ENCODE measurements at places on chromosomes 1 and 21.

DNA sequence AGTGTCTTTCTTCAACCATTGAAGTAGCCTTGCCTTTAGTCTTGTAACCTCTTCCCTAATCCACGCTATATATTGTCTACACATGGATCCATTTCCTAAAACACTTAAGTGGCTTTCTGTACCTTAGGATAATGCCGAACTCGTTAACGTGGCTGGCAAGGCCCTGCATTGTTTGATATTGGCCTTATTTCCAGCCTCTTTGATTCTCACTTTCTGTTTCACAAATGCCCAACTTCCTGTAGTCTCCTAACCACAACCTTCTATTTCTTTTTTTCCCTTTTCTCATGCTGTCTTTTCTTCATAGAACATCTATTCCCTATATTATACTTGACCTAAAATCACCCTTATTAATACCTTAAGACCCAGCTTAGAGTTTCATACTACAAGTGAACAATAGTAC is 536.0 kb downstream of the LMO4 start:
- no peak for DNase-seq

GRCh38 chr1:78622548-78622947 is 2.3 kb downstream of the IFI44L start:
- no peak for DNase-seq

DNA sequence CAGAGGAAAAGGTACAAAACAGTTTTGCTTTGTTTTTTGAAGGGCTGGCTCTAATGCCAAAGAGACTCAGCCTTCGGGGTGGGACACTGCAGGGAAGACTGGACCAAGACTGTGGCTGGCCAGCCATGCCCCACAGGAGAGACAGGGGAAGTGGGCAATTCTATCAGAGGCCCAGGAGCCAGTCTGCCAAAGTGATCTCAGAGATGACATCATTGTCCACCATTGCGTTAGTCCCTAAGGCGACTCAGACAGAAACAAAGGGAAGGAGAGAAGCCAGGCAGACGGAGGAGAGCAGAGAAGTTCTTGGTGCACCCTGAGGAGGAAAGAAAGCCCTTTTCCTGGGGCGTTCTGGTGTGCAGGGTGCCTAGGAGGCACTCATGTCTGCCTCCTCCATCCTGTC is 26.4 kb downstream of the OPTC start:
- DNase-seq: no peak

- no peak for DNase-seq
Measured at GRCh38 chr1:13708380-13708982, 8.5 kb downstream of the PRDM2 start.

GRCh38 chr1:32247452-32247851 is 430 bp downstream of the FAM167B start:
- no peak for DNase-seq

DNA sequence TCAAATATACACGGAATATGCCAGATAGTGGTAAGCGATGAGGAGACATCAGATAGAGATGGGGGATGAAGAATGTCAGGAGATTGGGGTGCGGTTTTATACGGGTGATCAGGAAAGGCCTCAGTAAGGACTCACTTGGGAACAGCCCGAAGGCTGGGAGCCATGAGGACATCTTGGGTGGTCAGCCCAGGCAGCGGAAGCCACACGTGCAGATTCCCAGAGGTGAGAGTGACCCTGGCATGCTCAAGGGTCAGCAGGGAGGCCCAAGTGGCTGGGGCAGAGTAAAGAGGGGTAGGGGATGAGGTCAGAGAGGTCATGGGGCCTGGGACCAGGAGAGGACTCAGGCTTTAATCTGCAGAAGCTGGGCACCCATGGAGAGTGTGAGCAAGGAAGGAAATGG is 106.6 kb downstream of the MATN1 start:
- DNase-seq: no peak

- DNase-seq: no peak
Measured at GRCh38 chr1:111804776-111805175, 49.1 kb downstream of the DDX20 start.

- DNase-seq: no peak
Measured at GRCh38 chr1:157042846-157043245, 2.7 kb downstream of the ARHGEF11 start.

- no peak for DNase-seq
Measured at GRCh38 chr1:43689289-43689688, 18.0 kb upstream of the ST3GAL3 start.

- no peak for DNase-seq
Measured at GRCh38 chr1:188584119-188584518, 1755.4 kb downstream of the PLA2G4A start.

- peak; percentile 14 for DNase-seq
Measured at GRCh38 chr1:154857441-154858215, 12.5 kb downstream of the KCNN3 start.

DNA sequence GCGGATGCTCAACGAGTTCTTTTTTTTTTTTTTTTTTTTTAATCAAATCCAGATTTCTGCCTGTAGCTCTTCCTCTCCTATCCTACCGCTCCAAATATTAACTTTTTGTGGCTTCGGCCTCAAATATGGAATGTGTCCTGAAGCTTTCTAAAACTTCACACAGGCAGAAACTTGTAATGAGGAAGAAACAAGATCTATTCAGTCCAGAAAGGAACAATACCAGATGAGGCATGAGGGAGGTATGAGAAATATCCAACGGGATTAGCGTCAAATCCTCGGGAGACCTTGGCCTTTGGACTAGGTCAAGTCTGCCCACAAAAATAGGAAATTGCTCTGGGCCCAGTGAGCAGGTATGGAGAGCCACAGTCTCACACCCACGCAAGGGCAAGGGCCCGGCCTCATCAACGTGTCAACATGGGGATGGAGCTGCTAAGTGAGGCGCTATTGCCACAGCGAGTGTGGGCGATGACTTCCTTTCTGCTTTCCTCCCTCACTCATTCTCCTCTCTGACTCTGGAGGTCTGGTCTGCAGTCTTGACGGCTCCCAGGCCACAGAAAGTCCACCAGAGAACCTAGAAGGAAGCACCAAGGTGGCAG is 66.6 kb downstream of the BCAR3 start:
- peak; percentile 73 for DNase-seq

DNA sequence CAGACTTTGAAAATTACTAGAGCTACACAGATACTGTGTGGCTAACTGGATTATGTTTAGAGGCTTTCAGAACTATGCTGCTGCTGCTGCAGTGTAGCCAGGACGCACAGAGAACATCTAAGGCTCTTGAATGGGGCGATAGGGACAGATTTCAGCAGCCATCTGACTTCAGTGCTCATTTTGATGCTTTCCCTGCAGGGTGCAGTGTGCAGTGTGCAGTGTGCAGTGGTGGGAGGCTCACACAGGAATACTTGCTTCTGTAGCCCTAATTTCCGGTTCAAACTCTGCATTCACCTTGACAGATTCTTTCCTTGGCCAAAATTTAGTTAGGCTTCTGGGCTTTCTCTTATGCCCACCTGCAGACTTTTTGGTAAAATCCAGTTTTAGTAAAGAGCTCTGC is 7.7 kb downstream of the METTL18 start:
- DNase-seq: no peak

GRCh38 chr1:86741947-86742572 is 37.7 kb downstream of the SH3GLB1 start:
- DNase-seq: no peak

DNA sequence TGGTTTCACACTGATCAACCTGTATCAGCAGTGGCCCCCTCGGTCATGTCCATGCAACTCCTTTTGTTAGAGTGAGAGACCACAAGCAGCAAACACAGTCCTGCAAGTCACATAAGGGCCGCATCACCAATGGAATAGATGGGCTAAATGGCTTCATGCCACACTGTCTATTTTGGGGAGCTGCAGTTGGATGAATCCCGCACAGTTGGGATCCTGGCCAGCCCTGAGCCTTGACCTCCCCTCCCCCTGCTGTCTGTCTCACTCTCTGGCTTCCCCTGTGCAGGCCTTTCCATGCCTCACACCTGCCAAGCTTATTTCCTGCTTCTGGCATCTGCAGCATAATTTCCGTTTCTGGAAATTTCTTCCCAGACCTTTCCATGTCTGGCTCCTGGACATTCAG is 57.0 kb downstream of the CNIH3 start:
- no peak for DNase-seq

- no peak for DNase-seq
Measured at GRCh38 chr1:27237112-27237511, 2.7 kb downstream of the WDTC1 start.

DNA sequence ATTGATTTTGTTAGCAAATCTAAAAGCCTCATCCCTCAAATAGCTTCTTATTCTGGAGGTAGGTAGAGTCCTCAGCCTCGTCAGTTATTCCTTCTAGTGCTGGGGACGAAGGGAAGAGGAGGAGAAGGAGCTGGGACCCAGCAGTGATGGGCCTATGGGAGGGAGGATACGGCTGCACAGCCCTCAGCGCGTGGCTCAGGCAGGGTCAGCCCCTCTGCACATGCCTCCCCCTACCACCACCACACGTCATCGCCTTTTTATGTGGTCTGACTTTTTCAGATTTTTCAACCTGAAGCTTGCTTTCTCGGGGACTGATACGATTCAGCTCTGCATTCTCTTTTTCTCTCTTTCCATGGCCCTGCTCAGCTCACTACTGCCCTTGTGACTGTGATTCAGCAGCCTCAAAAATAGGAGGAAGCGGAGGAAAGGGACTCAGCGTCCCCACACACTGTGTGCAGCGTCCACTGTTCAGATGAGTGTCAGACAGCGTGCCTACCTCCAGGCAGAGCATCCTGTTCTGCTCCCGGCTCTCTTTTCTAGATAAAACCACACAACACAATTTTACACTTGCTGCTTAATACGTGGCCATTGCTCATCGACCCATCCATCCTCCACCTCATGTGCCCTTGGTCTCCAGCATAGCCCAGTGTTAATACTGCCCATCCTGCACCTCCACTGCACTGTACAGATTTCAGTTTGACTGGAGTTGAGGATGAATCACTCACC is 827 bp downstream of the OR2B11 start:
- DNase-seq: no peak

GRCh38 chr1:214700437-214700836 is 97.4 kb downstream of the CENPF start:
- no peak for DNase-seq

- no peak for DNase-seq
Measured at GRCh38 chr1:6783936-6784559, 1.2 kb upstream of the CAMTA1 start.

DNA sequence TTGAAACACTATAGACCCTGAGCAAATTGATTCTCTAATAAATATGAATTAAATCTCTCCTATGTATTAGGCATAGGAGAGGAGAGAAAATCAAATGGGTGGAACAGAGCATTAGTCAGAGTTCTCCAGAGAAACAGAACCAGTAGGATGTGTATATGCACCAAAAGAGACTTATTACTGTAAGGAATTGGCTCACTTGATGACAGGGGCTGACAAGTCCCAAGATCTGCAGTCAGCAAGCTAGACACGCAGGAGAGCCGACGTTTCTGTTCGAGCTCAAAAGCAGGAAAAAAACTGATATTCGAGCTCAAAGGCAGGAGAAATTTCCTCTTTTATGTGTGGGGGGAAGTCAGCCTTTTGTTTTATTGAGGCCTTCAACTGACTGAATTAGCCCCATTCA is 259.2 kb upstream of the KAZN start:
- no peak for DNase-seq

GRCh38 chr1:96772349-96772748 is 50.8 kb downstream of the PTBP2 start:
- no peak for DNase-seq

DNA sequence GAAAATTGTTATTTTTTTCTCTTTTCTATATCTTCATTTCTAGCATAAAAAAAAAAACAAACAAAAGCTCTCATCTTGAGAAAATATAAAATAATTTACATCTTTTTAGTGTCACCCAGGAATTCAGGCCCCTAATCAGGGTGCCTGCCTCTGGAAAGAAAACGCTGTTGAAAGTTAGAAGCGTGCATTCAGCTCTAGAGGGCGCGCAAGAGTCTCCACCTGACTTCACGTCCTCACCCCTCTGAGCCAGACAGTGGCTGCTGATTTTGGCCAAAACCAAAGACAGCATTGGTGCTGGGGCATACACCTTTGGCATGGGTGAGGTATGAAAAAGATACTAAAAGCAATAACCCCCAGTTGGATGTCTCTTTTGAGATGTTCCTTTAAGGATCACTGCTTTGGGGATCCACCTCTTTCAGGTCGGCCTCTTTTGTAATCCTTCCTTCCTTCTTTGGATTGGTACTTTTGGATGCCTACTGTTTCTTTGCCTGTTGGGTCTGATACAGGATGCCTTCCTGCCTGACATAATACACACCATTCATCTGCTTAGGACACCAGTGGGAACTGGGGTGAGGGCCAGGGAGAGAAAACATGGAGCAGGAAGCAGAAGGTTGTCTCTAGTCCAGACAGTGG is 77.6 kb upstream of the CHRM3 start:
- DNase-seq: no peak

GRCh38 chr1:42469727-42470126 is 6.6 kb downstream of the CCDC30 start:
- no peak for DNase-seq

GRCh38 chr1:88463401-88463985 is 220.6 kb upstream of the PKN2 start:
- no peak for DNase-seq

DNA sequence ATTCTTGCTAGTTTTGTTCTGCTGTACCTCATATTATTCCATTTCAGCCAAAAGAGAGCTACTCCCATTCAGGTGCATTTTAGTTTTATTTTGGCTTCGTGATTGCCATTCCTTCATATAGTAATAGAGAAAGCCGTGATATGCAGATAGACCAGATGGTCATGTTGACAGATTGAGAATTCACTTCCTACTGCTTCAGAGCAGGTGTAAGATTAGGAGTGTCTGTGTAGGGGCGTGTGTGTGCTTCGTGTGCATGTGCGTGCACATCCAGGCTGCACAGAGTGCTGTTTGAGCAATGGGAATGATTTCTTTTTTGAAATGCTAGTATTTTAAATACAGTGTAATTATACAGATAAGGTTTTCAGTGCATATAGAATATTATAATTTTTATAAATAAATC is 10.3 kb downstream of the NFIA start:
- no peak for DNase-seq

GRCh38 chr1:100090471-100090870 is 42.3 kb downstream of the SASS6 start:
- no peak for DNase-seq

GRCh38 chr21:14620152-14620551 is 74.0 kb upstream of the SAMSN1 start:
- DNase-seq: peak; percentile 14

- no peak for DNase-seq
Measured at GRCh38 chr1:47230692-47231300, 1.2 kb downstream of the TAL1 start.

GRCh38 chr1:179145521-179145920 is 63.7 kb downstream of the TOR3A start:
- DNase-seq: no peak

DNA sequence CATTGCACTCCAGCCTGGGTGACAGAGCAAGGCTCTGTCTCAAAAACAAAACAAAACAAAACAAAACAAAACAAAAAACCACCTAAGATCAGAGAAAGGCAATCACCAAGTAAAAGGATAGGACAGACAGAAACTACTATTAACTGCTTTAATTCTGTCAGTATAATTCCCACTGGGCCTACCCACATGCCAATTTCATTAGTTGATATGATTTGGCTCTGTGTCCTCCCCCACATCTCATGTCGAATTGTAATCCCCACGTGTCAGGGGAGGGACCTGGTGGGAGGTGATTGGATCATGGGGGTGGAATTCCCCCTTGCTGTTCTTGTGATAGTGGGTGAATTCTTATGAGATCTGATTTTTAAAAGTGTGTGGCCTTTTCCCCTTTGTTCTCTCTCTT is 27.2 kb upstream of the CAPZB start:
- DNase-seq: no peak

Measured in T-helper 2 cell treated with Interferon-gamma antibody and Interleukin-4, amounts not matched to agents 5 μg/mL and 100 μg/mL, for 36 hours (primary cell).